ENCODE measurements at places on chromosomes 5 and 9.
A peak's percentile ranks its signal among the peaks of the same experiment; 100 is the strongest.

- no peak for DNase-seq
Observed at GRCh38 chr5:67510204-67510603, 313.6 kb upstream of the CD180 start.

- no peak for DNase-seq
Observed at GRCh38 chr9:99023831-99024230, 80.1 kb downstream of the COL15A1 start.

GRCh38 chr5:157874861-157875260 is 15.9 kb upstream of the CLINT1 start:
- no peak for DNase-seq

DNA sequence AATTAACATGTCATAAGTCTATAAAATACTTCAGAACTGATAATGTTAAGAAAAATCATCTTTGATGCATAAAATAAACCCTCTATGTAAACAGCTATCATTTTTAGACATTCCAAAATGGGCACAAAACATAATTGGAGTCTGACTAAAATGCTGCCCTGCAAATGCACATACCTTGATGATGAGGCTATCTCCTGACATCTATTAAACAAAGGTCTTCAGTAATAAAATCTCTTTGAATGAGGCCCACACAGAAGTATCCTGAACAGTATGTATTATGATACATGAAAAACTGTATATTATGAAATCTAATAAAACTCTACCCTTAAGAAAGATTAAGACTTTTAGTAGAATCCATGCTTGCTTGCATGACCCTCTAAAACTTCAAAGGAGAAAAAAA is 66.1 kb downstream of the FBXL17 start:
- no peak for DNase-seq

GRCh38 chr5:98259595-98259994 is 513.9 kb upstream of the RGMB start:
- DNase-seq, result no peak

GRCh38 chr9:3124001-3124400 is 280.1 kb upstream of the PUM3 start:
- no peak for DNase-seq

- DNase-seq, result no peak
Observed at GRCh38 chr9:133321411-133321935, 14.5 kb downstream of the SURF6 start.

DNA sequence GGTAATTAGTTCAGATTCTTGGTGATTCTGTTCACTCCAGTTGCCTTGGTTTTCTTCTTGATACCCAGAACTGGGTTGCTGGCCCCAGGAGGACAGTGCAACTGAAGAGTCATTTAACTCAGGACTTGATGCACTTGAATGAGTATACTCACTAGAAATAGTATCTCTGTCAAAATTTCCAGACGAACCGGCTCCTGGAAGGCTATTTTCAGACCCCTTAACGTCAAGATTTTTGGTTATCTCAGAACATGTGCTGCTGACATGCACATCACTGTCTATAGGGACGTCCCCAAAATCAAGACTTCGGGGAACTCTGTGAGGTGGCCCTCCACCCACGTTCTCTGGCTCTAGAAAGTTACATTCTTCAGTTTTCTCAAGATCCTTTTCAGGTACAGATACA is 56.7 kb upstream of the PCA3 start:
- no peak for DNase-seq

- DNase-seq, result no peak
Observed at GRCh38 chr5:172411484-172412072, 42.7 kb downstream of the SH3PXD2B start.

DNA sequence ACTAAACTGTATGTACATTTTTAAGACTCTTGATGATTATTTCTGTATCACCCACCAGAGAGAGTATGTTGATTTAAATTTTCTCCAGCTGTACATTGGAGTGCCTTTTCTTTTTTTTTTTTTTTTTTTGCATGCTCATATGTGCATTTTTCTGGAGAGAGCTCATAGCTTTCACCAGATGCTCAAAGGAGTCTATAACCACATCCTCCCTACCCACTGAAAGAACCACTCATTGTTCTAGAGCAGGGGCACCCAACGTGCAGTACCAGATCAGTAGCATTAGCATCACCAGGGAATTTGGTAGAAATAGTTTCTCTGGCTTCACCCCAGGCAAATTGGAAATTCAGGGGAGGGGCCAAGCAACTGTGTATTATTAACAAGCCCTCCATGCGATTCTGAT is 53.9 kb upstream of the TMEM171 start:
- no peak for DNase-seq

- DNase-seq, result no peak
Observed at GRCh38 chr5:102718819-102719218, 36.3 kb upstream of the PAM start.

GRCh38 chr5:111387361-111387760 is 125.0 kb downstream of the STARD4 start:
- no peak for DNase-seq

- DNase-seq, result peak; percentile 3
Observed at GRCh38 chr5:79561525-79561893, 47.6 kb upstream of the HOMER1 start.

GRCh38 chr5:151028717-151029116 is 8.3 kb downstream of the GPX3 start:
- DNase-seq, result no peak

DNA sequence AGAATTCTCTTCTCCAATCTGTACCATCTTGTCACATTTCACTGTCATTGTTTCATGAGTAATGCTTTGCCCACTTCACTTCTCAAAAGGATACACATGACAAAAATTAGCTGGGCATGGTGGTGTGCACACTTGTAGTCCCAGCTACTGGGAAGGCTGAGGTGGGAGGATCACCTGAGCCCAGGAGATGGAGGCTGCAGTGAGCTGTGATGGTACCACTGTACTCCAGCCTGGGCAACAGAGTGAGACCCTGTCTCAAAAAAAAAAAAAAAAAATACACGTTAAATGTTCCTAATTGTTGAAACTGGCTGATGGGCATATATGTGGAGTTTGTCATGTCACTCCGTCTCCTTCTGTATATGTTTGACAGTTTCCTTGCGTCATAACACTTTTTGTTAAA is 36.3 kb upstream of the HSD17B3 start:
- DNase-seq, result no peak

- DNase-seq, result no peak
Observed at GRCh38 chr9:112872019-112872418, 18.7 kb downstream of the SLC46A2 start.

- no peak for DNase-seq
Observed at GRCh38 chr9:21030389-21031035, 928 bp downstream of the HACD4 start.

- DNase-seq, result no peak
Observed at GRCh38 chr5:2724031-2724581, 27.4 kb downstream of the IRX2 start.

- no peak for DNase-seq
Observed at GRCh38 chr5:179367491-179367890, 22.2 kb upstream of the ADAMTS2 start.

DNA sequence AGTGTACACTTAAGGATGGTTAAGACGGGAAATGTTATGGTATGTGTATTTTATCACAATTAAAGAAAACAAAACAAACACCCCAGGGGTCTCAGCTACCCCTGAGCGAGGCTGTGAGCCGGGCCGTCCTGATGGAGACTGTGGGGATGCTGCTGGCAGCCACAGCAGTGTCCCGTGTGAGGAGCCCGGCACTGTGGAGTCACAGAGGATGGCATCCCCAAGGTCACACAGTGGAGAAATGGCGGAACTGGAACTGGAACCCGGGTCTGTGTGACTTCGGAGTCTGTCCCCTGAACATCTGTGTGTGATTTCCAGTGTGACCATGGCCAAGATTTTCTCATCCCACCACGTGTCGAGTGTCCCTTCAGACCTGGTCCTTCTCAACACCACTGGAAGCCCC is 80.7 kb upstream of the PHYKPL start:
- no peak for DNase-seq

DNA sequence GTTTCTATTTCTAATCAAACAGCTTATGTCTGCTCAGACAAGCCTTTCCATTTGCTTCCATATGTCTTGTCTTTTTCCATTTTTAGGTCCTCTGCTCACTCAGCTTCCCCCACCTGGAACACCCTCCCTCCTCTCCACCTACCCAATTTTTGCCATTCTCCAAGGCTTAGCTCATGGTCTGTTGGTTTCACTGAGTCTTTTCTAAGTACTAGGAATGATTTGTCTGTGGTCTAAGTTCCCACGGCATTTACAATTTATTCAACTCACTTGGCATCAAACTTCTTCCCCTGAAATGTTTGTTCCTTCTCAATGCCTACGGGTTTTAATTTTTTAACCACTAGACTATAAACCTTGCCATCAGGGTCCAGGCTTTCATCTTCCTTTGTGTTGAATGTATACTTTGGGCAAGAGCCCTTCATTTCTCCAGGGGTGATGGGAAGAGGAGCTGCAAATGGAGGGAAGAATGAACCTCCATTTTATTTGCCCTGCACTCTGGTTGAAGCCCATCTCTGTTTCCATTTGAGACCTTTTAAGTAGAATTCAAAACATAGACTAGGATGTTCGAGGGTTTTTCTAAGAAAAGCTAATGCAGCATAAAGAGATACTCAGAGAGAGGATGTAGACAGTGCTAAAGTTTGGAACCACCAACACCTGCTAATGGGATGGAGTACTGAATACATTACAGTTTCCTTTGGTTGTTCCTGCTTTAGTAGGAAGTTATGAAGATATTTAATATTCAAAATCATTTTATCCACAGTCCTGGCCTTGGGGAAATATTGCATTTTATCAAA is 104.0 kb downstream of the PTTG1 start:
- no peak for DNase-seq

- no peak for DNase-seq
Observed at GRCh38 chr9:70484232-70485130, 70.0 kb upstream of the KLF9 start.

DNA sequence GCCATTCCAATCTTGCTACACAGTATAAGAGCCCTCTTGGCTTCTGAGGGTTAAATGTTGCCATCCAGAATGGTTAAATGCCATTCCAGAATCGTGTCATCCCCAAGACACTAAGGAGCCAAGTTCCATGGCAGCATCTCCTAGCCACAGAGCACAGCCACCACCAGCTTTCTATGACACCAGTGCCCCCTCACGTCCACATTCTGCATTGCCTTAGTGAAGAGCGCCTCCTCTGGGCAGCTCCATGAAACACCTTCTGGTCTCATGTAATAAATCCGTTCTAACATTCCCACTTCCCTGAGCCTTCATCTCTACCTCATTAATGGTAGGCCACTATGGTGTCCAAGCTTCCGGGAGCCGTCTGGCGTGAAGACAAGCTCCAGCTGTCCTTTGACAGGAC is 12.4 kb downstream of the CBY3 start:
- DNase-seq, result peak; percentile 13

Measured in activated T-helper 9 cell treated with anti-CD3 and anti-CD28 coated beads, Interleukin-2, amount 50 U/mL, for 16 hours (primary cell).